ENCODE measurements at places on chromosomes 1 and 21.

DNA sequence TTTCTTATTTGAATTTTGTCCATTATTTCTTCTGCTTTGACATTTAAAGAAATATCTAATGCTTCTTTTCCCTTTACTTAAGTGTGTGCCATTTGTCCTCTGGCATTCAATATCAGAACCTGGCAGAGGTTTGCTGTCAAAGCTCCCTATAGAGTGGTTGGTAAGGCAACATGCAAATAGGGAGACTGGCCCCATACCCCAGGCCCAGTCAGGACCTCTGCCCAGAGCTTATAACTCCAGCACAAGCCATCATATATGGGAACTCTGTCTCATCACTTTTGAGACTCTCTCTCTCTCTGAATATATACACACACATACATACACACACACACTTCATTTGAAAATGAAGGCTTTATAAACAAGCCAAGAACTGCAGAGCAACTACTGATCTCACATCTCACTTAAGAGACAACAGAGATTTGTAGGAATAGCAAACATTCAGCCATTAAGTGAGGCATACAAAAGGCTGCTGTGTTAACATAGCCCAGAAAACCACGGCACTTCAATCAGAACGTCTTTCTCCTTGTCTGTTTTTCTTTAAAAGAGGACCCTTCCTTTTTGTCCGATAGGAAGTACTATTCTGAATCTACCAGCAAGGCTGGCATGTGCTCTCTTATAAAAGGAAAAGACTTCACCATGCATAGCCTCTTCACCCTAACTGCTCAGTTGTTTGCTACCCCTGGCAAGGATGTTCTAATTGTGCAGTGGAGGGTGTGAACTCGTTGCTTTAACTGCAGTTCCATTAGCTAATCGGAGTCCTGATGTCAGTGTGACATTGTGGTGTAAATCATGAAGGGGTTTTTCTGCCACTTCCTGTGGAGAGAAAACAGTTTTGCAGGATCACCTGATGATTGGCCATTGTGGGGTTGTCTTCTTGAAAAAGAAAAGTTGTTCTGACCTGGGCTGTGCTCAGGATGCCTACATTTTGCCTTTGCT, 101.7 kb downstream of the NR5A2 start:
- no peak for DNase-seq

DNA sequence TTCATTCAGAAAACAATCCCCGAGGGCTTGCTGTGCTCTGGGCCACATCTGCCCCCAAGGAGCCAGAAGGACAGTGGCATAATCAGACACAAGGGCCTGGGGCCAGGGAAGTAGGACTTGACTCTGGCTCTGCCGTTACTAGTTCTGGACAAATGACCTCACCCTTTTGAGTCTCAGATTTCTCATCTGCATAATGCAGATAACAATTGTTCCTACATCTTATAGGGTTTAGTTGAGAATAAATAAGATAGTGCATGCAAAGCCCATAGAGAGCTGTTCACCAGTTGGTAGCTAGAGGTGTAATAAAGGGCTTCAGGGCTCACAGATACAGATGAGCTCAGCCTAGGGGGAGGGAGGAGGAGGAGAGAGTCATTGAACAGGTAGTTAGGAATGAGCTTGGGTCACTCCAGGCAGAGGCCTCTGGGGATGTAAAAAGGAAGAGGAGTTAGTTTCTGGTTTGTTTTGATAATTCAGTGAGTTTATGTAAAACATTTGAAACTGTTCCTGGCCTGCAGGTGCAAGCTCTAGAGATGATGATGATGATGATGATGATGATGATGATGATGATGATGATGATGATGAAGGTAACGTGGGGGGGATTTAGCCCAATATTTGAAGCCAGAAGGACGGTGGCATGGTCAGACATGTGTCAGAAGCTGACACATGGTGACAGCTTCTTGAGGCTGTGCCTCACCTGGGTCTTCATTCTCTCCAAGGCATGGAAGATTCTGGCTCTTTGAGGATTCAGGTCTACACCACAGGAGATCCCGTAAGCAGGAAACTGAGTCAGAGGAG, 858 bp downstream of the LACTBL1 start:
- DNase-seq: no peak

DNA sequence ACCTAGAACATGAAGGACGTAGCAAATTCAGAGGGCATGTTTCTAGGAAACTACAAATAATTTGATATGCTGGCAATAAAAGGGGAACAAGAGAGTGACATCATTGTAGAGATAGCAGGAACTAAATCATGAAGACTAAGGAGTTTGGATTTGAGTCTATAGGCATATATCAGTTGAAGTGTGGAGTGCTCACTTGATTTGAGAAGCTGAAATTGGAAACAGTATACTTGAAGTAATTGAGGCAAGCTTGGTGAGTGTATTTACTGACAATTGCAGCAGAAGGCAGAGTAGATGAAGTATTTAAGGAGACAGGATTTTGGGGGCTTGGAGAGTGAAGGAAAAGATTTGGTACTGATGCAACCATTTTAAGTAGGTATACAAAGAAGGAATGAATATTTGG, 6.4 kb upstream of the TMCO2 start:
- no peak for DNase-seq

GRCh38 chr1:111592389-111593361, 26.9 kb upstream of the RAP1A start:
- DNase-seq: peak; percentile 96

GRCh38 chr1:27562534-27563340, 41.2 kb downstream of the AHDC1 start:
- DNase-seq: no peak

GRCh38 chr1:47187926-47188250, 1.9 kb downstream of the PDZK1IP1 start:
- DNase-seq: no peak

Measured in stimulated activated CD4-positive, alpha-beta T cell treated with anti-CD3 and anti-CD28 coated beads, Interleukin-4, amount 100 ng/mL, for 1 hour (primary cell).